ENCODE measurements at places on chromosomes 1 and 21.

DNA sequence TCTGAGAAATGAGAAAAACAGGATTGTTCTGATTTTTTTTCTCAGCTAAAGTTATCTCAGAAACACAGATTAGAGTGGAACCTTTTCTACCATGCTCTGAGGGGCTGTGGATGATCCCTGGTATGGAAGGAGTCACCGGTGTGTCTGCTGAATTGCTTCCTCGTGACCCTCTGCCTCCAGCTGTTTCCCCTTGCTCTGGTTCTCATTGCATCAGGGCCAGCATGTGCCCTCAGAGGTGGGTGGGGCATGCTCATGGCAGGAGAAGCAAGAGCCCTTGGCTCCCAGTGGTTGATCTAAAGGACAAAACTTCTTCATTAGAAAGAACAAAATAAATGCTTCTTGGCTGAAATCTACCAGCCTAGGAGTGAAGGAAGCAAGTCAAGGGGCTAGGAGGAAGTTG, 183.2 kb upstream of the HMCN1 start:
- DNase-seq, result no peak

DNA sequence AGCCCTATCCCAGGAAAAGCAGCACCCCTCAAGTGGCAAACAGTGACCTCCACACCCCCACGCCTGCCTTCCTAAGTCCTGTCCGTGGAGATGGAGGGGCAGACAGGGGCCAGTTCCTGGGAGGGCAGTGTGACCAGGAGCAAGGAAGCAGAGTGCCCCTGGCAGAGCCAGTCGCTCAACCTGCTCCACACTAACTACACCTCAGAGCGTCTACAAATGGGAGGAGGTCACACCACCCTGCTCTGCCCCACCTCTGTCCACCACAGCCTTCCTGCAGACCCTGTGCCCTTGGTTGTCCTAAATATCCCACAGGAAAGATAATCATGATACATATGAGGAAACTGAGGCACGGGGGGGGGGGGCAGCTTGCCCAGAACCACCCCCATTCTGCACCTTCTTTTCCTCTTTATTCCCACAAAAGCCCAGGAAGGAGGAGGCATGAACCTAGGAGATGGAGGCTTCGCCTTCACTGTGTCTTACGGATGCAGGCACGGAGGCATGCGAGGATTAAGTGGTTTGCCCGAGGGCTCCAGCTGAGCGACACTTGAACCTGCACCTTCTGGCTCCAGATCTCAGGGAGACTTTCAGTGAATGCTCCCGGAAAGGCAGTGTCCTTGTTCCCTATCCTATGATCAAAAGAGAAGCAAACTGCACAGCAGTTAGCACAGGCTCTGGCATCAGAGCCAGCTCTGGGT, 42.7 kb upstream of the SELENON start:
- no peak for DNase-seq

- DNase-seq, result no peak
Observed at GRCh38 chr1:180031664-180032063, 77.1 kb downstream of the CEP350 start.

DNA sequence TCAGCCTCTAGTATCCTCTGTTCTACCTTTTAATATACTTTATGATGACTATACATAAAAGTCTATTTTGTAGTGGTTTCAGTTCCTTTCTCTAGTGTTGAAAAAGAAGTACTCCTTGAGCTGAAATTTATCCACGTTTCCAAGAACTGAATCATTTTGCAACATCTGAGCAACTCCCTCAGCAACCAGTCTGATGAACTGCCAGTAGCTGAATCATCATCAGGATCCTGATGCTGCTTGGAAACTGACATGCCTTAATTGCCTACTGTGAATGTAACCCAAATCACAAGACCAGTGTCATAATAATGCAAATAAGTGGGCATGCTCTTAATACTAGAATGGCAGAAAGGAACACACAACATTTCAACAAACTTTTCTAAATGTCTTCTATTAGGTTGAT, 103.3 kb downstream of the CYYR1 start:
- no peak for DNase-seq

DNA sequence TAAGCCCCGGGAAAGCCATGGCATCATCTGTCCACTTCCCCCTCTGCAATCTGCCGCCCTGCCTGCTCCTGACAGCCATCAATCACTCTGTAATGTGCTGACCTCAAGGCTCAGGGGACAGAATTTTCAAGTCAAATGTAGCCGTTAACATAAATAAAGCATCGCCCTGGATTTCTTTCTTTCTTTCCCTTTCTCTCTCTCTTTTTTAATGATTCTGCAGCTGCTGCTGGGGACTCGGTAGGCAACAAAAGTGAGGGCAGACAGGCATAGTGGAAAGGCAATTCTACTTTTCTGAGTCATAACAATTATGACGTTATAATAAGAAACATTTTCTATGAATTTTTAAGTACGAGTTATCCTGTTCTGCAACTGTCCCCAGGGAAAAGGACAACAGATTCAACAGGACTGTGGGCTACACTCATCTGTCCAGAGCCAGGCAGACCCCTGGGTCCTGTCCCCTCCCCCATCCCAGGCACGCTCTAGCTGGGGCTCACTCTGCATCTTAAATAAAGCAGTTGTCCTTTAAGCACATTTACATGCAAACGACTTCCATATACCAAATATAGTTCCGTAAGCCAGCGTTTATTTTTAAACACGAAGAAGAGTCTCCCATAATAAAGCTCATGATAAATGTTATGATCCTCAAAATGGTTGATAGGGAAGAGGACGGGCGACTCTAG, 78.7 kb downstream of the SSBP3 start:
- no peak for DNase-seq
